ENCODE measurements at places on chromosomes 4 and X.

DNA sequence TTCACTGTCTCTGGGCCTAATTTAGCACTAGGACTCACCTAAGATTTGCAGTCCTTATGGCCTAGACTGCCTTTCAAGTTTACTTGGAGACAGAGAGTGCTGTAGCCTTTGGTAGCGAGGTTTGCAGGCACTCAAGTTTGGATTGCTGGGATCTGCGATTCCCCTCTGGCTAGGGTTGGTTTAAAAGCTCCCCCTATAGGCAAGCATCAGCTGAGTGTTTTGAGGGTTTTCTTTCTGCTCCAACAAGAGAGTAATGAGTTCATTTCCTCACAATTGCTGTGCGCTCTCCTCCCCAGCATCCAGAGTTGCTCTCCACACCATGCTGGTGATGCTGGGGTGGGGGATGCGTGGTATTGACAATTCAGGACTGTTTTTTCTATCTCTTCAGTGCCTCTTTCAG, 206.9 kb downstream of the GLUD2 start:
- DNase-seq: no peak

GRCh38 chrX:72461766-72462165, 110.9 kb downstream of the HDAC8 start:
- no peak for DNase-seq

- DNase-seq: no peak
Measured at GRCh38 chrX:13764765-13765164, 30.2 kb downstream of the OFD1 start.

GRCh38 chrX:40094900-40095582, 2.7 kb downstream of the BCOR start:
- DNase-seq: no peak

DNA sequence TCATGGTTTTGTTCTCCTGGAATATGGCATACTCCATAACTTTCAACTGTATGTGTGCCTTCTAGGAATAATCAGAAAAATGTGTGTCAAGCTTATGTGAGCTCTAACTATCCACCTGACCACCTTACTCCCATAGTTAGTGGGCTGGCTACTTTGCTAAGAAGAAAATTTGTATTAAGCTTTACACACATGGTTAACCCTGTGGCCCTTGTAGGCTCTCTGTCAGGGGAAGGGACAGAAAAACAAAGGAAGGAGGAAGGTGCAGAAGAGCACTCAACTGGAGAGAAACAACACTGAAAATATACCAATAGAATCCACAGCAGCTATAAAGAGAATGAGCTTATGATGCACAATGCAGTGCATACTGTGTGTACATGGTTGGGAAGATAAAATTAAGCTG, 84.6 kb downstream of the PPP3CA start:
- DNase-seq: peak; percentile 27
